ENCODE measurements at places on chromosomes 2 and 18. TPM values are rescaled to one million over a fixed set of nuclear protein-coding genes. Genes with fewer than 3 reads are reported as not detected.

- DNase-seq, result no peak
- no peaks in the 10 kb centered on the region for H3K4me1 ChIP-seq
- H3K4me3 ChIP-seq, result no peak overlapping the region
- no peak overlapping the region for H3K27ac ChIP-seq
Observed at GRCh38 chr2:66301022-66301766, 133.7 kb upstream of the MEIS1 start.

- no peaks in the 10 kb centered on the region for H3K4me1 ChIP-seq
- no peak overlapping the region for H3K4me3 ChIP-seq
Observed at GRCh38 chr2:67600222-67600871, 203.2 kb downstream of the ETAA1 start.

DNA sequence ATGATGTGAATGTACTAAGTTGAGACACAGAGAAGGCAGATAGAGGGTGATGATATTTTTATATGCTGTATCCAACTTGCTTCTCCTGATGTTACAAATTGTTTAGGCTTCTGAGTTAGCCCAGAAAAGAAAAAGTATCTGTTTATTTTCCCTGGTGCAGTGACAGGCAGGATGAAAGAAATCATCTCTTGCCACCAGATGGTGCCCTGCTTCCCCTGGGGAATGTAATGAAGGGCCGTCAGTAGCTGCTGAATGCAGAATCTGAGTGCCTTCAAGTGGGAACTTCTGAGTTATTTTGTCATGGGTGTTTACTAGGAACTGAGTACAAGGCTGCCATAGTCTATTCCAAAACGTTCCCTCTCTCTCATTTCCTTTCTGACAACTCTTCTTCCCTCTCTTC, 525.6 kb downstream of the MBD2 start:
- no peaks in the 10 kb centered on the region for H3K36me3 ChIP-seq
- H3K4me1 ChIP-seq, result no peaks in the 10 kb centered on the region
- DNase-seq, result no peak
- no peaks in the 10 kb centered on the region for H3K27me3 ChIP-seq
- no peak overlapping the region for H3K27ac ChIP-seq

GRCh38 chr2:165631089-165631488, 161.6 kb downstream of the CSRNP3 start:
- no peak overlapping the region for H3K27ac ChIP-seq
- H3K4me1 ChIP-seq, result no peaks in the 10 kb centered on the region
- H3K4me3 ChIP-seq, result no peak overlapping the region
- H3K36me3 ChIP-seq, result no peaks in the 10 kb centered on the region
- DNase-seq, result no peak

GKN1 gene
- total RNA-seq, result not detected

FEZ2 gene
- total RNA-seq, result 14.8 TPM

Measured in HCT116 (cell line).